ENCODE measurements at places on chromosomes 2 and 18.

DNA sequence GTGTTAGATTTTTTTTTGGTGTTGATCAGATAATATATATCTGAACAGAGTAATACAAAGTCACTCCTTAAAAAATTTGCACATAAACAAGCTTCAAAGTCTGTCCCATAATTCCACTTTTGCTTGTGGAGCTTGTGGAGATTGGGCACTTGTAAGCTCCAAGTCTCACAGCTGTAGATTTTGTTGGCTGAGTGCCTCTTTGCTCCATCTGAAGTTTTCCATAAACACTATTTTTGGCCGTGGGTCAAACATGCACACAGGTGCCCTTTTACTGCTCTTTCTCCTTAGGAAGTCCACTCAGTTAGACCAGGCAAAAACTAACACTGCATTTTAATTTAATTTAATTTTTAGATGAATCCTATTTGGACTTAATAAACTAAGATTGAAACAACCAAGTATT lies 3.6 kb upstream of the KCNJ13 start:
- no peak for DNase-seq

DNA sequence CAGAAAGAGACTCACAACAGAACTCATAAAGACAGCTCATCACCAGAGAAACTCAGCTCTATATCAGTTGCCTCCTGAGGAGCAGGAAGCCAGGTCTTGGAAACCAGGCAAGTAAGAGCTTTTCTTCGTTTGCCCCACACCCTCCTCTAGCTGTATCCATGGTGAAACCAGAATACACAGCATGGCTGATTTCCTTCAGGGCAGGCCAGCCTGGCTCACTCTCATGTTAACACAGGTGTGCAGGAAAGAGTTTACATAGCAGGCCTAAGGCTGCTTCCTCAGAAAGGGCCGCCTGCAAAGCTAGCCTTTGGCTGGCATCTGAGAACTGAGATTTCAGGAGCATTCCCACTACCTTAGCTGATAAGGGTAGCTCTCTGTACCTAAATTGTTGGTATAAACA lies 65.7 kb downstream of the KLHL14 start:
- DNase-seq: no peak

- DNase-seq: no peak
Measured at GRCh38 chr2:134408791-134409190, 154.9 kb downstream of the MGAT5 start.

DNA sequence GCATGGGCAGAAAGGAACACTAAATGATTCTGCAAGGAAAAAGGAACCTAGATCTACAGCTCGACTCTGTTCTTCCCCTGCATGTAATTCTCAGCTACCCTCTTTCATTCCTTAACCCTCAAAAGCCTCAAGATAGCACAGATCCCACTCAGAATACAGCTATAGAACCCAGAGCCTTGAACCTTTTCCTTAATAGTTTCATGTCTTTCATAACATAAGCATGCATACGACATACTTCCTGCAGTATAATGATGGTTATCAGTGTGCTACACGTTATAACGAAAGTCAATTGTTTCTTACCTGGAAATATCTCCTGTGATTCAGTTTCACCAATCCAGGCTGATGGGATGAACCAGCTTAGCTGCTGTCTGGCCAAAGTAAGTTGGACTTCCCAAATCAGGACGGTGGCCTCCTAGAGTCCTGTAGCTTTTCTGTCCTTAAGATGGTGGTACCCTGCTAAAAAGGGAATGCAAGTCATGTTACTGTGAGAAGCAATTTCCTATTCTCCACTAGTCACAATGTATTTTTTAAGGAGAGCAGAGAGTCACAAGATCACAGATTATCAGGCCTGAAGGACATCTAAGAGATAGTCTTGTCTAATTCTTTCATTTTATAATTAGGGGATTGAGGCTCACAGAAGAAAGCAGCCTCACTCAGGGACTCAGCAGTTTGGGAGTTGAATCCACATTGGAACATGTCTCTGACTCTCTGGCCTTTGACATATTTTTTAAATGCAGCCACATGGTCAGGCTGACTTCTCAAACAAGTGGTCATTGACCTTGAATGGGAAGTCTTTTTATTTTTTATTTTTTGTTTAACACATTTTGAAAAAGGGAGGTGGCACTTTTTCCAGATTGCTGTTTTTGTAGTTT lies 41.8 kb downstream of the CYRIA start:
- DNase-seq: no peak

DNA sequence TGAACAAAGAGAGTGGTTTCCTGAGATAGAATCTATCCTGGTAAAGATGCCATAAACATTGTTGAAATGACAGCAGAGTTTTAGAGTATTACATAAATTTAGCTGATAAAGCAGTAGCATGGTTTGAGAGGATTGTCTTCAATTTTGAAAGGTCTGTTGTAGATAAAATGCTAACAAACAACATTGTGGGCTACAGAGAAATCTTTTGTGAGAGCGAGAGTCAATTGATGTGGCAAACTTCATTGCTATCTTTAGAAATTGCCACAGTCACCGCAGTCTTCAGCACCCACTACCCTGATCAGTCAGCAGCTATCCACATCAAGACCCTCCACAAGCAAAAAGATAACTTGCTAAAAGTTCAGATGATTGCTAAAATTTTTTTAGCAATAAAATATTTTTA lies 17.5 kb downstream of the VRK2 start:
- no peak for DNase-seq

DNA sequence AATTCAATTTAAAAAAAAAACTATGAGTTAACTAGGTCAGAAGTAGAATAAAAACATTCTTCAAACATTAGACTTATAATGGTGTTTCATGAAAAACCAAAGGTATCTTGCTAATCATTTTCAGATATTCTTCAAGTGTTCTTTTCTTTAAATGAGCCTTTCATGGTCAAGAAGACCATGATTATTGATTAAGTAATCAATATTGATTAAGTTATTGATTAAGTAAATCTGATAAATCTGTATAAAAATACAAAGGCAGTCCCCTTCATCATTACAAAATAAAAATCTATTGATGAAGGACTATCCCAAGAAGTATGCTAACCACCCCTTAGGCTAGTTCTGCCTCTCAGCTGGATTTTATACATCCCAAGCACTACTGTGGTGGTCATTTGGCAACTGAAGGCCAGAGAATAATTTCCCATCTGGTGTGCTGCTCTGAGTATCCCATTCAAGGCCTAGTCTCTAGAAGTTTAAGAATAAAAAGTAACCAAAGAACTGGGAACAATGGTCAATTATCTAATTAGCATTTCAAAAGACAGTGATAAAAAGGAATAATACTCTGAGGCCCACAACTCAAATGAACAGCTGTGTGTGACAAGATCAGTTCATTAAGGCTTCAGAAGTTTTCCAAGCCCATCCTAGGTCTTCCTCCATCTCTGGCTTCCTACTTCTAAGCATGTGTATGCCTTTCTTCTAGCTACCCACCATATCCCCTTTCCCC lies 63.5 kb downstream of the TCF4 start:
- DNase-seq: no peak

DNA sequence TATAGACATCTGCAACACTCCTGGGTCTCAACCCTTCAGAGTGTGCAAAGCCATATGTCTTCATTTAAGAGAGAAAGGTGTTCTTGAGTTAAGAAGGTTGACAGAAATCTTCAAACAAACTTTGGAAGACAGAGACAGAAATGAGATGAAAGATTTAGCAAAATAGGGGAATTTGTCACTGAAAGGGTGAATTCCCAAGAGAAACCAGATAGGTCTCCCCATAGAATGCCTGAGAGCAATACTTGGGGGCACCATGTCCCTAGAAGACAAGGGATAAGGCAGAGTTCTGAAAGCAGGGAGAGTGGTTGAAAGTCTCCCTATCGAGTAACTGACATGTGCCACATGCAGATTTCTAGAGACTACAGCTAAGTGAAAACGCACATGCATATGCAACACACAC lies 50.0 kb downstream of the AP1S3 start:
- no peak for DNase-seq

DNA sequence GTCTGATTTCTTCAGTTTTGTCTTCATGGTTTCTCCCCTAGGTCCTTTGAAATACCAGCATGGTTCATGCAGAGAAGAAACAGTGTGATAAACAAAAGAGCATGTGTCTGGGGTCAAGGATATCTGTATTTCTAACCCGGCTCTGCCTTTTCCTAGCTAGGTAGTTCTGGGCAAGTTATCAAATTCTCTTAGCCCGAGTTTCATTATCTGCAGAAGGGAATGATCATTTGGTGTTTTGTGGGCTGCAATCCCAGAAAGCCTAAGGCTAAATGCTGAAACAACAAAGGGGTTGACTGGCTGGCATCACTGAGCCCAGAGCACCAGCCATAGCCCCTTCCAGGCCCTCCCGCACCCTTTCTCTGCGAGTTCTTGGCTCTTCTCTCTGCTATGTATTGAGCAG lies 51.7 kb upstream of the DAPL1 start:
- no peak for DNase-seq

DNA sequence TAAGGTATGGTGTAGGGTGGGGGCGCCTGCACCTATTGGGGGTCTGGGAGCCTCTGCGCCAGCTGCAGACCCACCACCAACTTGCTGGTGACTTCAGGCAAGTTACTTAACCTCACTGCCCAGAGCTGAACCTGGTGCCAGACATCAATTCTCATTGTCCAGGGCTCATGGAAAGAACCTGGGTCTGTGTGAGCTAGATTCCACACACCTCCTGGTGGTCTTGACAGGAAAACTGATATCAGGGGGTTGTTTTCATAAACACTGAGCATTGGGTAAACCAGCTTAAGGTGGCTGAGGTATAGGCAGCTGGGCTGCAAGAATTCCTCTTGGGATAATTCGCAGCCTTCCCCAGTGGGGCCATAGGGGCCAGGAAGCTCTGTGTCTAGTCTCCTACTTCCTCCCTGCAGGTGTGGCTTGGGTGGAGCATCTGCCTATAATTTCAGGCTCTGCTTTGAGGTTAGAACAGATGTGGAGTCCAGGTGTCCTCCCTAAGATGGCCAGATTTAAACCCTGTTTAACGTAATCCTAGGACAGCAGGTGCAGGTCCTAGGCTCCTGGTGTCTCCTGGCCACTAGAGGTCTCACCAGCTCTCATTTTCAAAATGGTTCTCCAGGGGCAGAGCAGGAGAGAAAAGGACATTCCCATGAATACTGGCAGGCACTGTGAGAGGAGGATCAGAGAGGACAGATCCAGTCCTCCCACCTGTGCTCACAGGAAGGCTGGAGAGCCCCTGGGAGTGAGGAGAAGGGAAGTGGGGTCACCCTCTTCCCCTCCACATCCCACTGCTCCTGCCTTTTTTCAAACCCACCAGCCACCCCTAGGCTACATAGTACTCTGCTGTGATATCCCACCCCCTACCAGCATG lies 100.4 kb upstream of the SMAD2 start:
- DNase-seq: no peak

DNA sequence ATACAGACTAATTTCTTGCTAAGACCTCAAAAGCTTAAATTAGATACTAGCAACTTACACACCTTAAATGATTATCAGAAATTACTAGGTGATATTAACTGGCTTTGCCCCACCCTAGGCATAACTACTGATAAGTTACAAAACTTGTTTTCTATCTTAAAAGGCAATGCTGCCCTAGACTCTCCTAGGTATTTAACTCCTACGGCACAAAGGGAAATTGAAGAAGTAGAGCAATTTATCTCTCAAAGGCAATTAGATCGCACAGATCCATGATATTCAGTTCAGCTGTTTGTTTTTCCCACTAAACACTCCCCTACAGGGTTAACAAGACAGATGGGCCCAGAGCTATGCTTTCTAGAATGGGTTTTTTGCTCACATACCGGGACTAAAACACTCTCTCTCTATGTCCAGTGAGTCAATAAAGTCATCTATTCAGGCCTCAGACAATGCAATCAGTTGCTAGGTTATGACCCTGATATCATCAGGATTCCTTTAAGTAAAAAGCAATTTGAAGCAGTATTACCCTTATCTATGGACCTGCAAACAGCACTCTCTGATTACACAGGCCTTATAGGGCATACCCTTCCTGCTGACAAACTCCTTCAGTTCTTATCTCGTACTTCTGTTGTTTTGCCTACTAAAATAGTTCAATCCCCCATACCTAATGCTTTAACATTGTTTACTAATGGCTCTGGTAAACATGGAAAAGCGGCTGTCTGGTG lies 14.3 kb downstream of the MAP3K2 start:
- no peak for DNase-seq

DNA sequence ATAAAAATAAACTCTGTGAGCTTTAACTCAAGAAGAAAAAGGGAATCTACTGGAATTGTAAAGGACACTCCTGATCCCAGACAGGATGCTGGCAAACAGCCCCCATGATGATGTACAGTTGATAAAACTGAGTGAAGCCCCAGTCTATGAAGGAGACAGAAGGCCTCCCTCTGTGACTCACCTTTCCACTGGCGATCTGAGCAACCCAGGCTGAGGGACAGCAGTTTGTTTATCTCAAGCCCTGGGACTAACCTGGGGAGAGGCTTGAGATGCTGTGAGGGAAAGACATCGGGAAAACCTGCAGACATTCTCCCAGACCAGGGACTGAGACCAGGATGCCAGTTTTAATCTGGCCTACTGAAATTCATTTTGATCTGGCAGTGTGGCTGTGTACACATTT lies 104.5 kb upstream of the CDH2 start:
- DNase-seq: no peak

DNA sequence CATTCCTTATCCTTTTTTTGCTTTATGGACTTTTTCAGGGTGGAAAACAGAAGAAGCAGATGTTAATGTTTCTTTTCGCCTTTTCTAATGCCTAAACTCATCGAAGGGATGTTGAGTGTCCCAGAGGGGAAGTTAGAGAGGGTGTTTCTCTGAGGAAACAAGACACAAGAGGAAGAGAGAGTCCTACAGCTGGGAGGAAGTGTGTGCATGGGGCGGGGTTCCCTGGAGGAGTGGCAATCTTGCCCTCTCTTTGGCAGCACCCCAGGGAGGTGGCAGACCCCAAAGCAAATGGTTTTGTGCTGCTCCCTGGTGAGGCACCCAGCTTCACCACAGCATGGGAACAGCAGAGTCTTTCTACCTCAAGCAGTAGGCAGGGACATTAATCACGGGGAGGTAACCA lies 377.6 kb downstream of the RND3 start:
- DNase-seq: no peak

- no peak for DNase-seq
Measured at GRCh38 chr2:205030695-205031094, 485.4 kb downstream of the PARD3B start.

GRCh38 chr2:165660361-165660760 lies 133.7 kb downstream of the GALNT3 start:
- DNase-seq: no peak

DNA sequence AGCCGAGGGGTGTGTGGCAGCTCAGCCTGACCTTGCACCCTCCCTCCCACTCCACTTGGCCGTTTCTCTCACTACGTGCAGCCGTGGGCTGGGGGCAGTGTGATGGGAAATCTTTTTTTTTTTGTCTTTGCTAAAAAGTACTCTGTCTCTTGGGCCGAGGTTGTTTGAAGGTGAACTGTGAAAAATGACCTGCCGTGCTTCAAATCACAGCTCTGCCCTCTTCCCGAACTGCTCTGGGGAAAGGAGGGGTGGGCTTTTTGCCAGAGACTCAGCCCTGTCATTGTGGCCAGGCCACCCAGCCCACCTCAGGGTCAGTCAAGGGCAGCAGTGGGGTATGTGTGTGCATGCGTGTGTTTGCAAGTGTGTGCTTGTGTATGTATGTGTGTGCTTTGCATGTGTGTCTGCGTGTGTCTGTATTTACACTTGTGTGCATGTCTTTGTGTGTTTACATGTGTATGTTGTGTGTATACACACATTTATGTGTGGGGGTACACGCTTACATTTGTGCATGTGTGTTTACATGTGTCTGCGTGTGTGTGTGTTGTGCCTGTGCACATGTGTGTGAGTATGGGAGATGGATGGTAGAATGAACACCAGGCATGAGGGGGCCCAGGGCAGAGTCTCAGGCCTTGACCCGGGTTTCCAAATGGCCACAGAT lies 61.3 kb upstream of the HAAO start:
- DNase-seq: no peak

GRCh38 chr18:24274837-24275236 lies 122.8 kb downstream of the OSBPL1A start:
- DNase-seq: no peak

All from activated naive CD4-positive, alpha-beta T cell (primary cell).